ENCODE measurements at places on chromosomes 4 and X.

DNA sequence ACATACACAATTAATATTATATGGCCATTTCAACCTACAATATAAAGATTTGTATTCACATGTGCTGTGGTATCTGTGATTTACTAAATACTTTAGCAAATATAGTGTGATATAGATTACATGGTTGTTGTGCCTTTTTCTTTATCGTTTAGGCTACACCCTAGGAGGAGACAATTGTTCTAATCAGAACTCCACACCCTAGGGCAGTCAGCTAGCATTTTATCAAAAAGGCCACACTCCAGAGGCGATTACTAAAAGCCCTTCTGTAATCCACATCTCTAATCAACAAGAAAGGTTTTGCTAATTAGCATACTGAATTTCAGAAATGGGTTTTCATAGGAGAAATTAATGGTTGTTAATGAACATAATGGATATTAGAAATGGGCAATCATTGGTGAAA, 319.5 kb upstream of the NOCT start:
- DNase-seq: no peak

DNA sequence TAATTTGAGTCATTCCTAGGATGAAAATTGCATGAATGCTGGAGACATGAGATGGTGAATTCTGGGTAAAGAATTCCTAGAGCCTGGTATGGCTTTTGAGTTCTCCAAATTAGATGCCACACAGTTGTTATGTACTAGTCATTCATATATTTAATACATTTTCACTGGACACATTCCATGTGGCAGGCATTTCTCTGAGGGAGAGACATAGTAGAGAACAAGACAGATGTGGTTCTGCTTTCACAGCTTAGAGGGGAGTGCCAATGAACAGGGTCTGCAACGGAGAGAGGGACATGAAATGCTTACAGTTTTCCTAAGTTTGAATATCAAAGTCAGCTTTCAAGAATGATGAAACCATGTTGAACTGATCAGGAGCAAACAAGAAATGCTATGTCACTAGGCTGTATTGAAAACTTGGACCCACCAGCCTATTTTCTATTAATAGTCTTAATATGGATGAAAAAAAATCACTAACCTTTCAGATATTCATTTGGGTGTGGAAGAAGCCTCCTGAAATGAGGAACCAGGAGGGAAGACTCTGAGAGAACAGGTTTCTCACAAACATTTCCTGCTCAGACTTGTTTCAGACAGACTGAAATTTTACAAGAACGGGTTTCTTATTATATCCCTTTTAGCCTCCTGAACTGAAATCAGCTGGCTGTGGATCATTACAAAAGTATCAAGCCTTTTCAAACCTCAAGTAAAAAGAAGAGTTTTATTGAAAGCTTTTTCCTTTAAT, 276.0 kb upstream of the TET2 start:
- DNase-seq: no peak

DNA sequence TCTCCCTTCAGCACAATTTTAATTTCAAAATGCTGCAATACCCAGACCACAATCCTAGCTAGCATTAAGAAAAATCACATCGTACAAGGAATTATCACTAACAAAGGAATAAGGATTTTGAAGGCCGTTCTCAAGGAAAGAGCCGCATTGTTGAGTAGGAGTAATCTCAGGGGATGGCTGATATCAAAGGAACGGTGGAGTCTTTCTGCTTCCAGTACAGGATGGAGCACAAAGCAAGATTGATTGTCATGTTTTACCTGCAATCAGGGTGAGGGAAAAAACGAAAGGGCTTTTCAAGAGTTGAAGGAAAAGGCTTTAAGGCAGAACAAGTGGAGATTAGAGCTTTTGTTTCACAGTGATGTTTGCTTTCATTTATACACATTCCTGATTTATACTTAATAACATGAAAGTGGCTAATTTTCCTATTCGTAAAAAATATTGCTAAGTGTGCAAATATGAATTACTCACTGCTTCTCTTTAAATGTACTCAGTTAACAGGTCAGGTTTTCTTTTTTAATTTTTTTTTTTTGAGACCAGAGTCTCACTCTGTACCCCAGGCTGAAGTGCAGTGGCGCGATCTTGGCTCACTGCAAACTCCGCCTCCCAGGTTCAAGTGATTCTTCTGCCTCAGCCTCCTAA, 207.0 kb downstream of the TRIML1 start:
- no peak for DNase-seq

GRCh38 chrX:17689971-17690409, 47.3 kb upstream of the SCML1 start:
- peak; percentile 13 for DNase-seq

DNA sequence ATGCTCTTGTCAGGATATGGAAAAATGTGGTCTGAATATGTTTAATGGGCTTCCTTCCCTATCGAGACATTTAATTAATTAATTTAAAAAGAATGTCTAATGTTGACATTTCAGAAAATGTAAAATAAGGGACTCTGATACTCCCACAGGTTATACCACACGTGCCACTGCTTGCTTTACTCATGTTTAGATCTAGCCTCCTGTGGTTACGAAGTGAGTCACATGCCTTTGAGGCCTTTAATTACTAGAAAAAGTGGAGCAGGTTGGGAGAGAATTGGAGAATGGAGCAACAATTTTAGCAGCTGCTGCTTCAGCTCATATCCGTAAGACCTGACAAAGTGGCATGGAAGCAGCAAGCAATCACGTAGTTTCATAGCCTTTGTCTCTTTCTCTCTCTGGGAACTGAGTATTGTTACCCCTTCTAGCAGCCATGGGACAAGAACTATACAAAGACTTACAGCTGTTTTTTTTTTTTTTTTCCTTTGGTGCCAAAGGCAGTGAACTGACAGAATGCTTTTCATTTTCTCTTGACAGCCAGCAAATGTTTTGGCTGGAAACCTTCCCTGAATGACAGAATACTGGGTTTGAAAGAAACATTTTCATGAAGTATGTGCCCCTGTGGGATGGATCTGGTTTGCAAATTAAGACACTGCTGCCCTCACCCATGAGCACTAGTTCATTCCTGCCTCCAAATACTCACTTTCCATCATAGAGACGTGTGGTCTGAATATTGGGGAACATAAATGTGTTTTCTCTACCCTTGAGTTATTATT, 355.1 kb upstream of the PABPC5 start:
- DNase-seq: no peak

Measured in CD8-positive, alpha-beta T cell (primary cell).